Sigmoid colon (tissue), 7 donors: ENCODE measurements at places on chromosomes 12 and 14. TPM values are rescaled to one million over a fixed set of nuclear protein-coding genes. Genes with fewer than 3 reads are reported as not detected.

GRCh38 chr12:9730591-9730990, 2.3 kb downstream of the CLECL1 start:
- no peak for DNase-seq

DNA sequence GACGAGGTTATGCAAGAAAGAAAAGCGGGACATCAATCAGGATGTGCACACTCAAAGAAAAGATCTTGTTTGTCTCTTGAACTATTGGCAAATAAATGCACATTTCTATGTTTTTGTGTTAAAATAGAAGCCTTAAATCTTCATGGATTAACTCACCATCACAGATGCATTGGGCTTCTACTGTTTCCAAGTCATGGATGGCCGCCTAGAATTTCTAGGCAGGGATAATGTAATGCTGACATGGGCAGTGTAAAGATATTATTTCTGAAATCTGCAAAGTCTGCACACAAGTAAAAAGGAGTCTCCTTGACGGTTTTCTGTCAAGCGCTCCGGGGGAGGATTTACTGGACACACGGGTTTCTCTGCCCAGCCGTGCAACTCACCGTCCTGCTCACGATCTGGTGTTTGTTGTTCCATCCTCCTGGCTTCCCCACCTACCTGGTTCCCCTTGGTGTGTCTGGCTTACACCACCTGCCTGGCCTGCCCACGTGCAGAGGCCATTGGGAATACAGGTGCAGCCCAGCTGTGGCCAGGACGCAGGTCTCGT, 103.3 kb upstream of the FZD10 start:
- no peak for DNase-seq

GRCh38 chr14:79466938-79467527, 744.3 kb downstream of the DIO2 start:
- DNase-seq = no peak

DNA sequence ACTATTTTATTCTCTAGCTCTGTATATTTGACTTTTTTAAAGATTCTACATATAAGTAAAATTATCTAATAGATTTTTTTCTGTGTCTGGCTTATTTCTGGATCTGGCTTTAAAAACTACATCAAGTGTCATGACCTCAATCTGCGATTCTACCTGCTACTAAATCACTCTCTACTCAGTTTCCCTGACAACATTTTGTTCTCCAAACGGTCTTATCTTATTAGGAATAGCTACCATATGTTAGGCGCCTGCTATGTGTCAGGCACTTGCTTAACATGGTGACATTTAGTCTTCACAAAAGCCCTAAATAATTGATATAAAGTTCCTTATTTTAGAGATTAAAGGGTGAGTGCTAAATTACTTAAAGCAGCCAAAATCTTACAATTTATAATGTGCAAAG, 1362.9 kb upstream of the FLRT2 start:
- DNase-seq = no peak

DNA sequence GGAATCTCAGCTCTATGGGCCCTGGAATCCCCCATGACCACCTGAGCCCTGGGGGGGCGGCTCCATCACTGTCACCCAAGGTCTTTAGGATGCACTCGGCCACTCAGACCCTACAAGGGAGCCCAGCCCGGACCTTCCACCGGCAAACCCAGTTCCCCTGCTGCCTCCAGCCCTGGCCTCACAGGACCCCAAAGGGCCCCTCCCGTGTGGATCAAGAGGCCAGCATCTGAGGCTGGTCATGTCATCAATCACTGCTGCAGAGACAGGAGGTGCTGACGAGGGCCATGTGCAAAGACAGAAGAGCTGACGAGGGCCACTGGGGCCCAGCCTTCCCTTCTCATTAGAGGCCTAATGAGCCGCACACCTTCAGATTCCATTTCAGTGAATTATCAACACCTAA, 39.0 kb upstream of the SFSWAP start:
- DNase-seq = no peak

Gene USP44
- total RNA-seq = 4.7 TPM
